NCI-H446 (cell line): ENCODE measurements at places on chromosomes 5 and 9.
A peak's percentile ranks its signal among the peaks of the same experiment; 100 is the strongest.

DNA sequence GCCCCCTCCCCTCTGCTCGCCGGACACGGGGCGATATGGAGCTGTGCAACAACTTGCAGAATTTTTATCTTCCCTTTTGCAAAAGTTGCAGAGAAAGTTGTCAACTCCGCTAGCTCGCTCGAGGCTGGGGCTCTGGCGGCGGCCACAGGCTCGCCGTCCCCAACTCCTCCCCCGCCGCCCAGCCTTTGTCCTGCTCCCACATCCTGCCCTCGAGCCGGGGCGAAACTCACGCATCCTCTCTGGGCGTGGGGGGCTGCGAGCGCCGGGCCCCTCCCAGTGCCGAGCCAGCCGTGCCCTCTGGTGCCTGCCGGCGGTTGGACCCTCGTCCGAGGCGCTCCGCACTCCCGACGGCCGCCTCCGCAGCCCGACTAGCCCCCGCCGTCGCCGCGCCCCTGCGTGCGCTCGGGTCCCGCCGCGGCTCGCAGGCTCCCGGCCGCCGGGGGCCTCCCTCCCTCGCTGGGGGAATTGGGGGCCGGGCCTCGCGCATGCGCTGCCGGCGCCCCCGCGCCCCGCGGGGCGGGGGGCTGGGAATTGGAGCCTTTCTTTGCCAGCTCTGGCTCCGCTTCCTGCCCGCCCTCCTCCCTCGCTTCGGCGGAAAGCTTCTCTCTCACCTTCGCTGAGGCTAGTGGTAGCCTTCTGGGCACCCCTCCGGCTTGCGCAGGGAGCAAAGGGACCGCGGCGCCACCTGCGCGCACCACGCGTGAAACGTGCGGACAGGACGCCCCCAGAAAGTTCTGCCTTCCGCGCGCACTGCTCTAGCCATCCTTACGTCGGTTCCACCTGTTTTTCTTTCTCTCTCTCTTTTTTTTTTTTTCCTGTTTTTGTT, at the start of gene CCNJL:
CCNJL (minus strand) TSS at position 431 of the 826 bp plus-strand sequence. CDS start 641 bp downstream, outside the sequence.
- peak; percentile 80 for DNase-seq

- DNase-seq = no peak
Observed at GRCh38 chr9:8694983-8695588, 895.5 kb upstream of the DMAC1 start.

GRCh38 chr5:142356349-142356715, 31.5 kb upstream of the SPRY4 start:
- no peak for DNase-seq

DNA sequence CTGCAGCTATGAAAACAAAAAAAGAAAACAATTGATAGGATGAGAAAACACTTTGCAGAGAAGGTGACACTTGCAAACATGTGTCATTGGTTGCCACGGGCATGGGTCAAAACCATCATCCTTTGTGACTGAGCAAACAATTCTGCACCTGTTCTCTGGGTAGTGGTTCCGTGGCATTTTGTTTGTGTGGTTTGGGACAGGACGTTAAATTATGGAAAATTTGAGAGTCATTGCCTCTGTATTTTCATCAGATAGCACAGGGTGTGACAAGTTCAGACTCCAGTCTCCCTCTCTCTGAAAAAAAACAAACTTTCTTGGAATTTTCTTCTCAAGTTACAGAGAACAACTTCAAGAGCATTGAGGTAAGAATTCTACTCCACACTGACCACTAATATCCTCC, 113.4 kb upstream of the HMHB1 start:
- no peak for DNase-seq

DNA sequence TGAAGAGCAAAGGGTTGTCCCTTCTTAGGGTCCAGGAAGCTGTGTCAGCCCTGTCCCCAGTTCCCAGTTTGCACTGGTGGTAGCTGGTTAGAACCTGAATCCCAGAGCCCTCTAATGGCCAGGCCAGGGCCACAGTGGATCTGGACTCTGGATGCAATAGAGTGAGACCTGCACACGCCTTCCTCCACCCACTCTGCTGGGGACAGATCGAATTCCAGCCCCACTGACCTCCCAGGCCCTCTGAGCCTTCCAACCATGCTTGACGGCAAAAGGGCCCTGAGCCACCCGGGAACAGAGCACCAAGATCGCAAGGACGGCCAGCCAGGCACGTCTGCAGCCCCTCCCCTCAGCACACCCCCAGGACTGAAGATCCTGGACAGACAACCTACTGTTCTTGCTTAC, 23.7 kb downstream of the NAIF1 start:
- no peak for DNase-seq

DNA sequence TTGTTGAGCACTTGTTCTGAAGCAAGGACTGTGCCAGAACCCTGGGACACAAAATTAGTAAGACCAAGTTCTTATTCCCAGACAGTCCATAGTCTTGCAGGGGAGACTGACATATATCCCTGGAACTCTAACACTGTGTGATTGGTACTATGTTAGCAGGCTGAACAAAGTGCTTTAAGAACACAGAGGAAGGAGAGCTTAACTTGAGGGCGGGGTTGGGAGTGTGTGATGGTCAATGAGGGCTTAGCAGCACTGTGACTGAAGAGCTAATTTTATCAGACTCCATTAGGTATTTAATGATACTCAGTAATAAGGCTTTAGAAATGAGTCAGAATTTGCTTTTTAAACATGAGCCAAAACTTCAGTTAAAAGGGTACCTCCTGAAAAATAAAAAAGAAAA, 14.9 kb upstream of the SPATA24 start:
- DNase-seq = no peak

GRCh38 chr5:107867266-107867665, 196.5 kb upstream of the EFNA5 start:
- no peak for DNase-seq

DNA sequence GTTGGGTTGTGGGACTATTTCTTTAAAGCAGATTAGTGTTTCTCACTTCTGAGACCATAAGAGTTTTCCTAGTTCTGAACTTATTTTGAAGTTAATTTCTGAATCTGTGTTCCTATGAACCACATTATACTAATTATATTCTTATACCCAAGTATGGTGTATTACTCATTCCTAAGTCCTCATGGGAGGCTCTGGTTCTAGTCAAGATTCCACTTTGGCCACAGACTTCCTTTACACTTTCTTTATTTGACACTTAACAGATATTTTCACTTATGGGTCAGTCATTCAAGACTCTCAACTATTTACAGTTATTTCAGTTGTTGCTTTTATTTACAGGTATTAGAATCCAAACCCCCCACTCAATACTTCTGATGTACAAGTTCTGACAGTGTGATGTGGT, 937.2 kb upstream of the TYRP1 start:
- DNase-seq = no peak

GRCh38 chr9:31236344-31236743, 1148.1 kb upstream of the ACO1 start:
- no peak for DNase-seq

- no peak for DNase-seq
Observed at GRCh38 chr5:39409033-39409432, 15.7 kb downstream of the DAB2 start.

GRCh38 chr5:944992-945685, 52.5 kb downstream of the TRIP13 start:
- DNase-seq = no peak

DNA sequence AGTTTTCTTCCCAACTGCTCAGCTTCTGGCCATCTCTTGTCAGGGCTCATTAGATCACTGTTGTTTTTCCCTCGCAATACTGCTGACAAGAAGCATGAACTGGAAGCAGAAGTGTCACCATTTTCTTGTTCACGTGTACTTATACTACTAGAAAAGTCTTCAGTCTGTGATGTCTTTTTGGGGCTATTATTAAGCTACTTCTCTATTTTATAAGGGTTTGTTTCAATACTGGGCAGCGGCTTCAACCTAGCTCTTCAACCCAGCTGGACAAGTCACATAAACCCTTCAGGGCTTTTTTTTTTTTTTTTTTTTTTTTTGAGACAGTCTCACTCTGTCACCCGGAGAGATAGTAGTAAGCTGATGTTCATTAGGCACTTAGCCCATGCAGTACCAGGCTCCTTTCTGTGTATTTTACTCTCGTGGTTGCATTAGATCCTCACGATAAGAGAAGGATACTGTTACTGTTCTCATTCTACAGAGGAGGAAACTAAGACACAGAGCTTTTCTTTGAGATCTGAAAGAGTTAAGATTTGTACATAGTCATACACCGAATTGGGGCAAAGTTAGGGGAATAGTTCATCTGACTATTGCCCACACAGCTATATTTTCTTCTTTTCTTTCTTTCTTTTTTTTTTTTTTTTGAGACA, 20.5 kb downstream of the RAPGEF1 start:
- no peak for DNase-seq

GRCh38 chr5:122263352-122264030, 48.5 kb upstream of the SNCAIP start:
- DNase-seq = no peak

GRCh38 chr9:82254646-82255367, 266.2 kb downstream of the SPATA31D1 start:
- DNase-seq = no peak

- DNase-seq = no peak
Observed at GRCh38 chr9:110217656-110218099, 9.7 kb upstream of the C9orf152 start.

DNA sequence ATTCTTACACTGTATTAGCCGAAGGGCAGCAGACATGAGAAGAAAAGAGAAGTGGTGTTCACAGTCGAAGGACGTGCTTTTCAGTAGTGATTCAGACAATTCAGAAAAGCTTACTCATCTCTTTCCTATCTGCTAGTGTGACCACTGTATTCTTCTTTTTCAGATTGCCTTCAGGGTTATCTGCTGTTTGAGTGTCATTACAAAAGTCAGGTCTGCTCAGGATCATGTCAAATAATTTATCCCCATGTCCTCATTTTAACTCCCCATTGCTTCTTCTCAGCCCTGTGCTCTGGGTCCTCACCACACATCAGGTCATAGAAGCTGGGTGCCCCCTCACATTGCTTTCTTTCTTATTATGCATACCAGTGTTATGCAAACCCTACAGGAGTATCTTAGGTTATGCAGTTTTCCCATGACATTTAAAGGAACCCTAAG, 394.0 kb downstream of the CETN3 start:
- no peak for DNase-seq

- DNase-seq = no peak
Observed at GRCh38 chr5:158559066-158559465, 540.6 kb downstream of the EBF1 start.

DNA sequence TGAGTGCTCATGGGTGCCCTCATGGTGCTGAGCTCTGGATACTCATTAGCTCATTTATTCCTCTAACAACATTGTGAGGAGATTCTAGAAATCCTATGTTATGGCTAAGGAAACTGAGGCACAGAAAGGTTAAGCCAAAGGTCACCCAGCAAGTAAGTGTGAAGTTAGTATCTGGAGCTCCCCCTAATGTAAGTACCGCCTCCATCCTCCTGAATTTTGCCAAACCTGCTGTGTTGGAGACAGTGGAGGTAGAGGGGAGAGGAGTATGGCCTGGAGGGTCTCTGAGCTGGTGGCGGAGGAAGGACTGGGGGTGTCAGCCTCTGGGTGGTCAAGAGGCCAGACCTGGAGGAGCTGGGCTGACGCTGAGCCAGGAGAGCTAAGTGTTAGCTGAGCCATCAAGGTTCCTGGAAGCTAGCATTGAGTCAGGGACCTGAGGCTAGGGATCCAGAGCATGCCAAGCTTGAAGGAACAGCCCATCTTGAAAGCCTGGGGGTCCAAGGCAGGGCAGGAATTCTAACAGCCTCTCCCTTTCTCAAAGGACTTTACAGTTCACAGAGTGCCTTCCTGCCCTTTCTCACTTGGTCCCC, 114.8 kb downstream of the RGS3 start:
- no peak for DNase-seq

DNA sequence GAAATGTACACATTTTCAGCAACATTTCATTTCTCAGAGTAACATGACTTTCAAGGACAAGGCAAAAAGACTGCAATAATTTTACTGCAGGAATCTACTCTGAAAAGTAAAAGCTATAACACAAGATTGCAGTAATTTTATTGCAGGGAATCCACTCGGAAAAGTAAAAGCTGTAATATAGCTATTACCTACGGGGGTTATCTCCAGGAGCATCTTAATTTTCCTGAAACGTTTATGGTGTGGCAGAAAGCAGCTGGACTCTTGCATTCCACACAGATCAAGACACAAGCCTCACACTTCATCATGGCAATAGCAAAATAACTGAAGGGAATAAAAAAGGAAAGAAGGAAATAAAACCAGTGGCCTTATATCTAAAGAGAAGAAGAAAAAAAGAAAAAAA, 171.2 kb downstream of the TSSK1B start:
- no peak for DNase-seq
